GOT3 (cell line): ENCODE measurements at places on chromosomes 2 and 18.

DNA sequence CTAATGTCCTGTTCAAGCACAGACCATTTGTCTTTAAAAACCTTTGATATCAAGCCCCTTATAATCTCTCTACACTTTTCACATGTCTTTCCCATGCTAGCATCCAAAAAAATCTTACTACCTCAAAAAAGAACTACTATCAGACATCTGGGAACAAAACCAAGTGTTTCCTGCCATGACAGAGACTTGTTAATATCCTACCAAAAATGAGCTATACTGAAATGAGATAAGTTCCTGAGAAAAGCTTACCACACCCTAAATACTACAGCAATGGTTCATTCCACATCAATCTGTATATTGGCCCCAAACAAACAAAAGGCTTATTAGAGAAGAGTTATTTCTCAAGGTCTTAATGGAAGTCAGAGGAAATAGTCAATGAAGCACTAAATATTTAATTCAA, 230.1 kb downstream of the DYM start:
- DNase-seq: no peak

- no peak for DNase-seq
Observed at GRCh38 chr2:145961846-145962245, 1441.9 kb upstream of the ZEB2 start.

- no peak for DNase-seq
Observed at GRCh38 chr2:180075870-180076269, 68.8 kb upstream of the CWC22 start.

GRCh38 chr18:79853303-79853992, 55.7 kb downstream of the KCNG2 start:
- no peak for DNase-seq

DNA sequence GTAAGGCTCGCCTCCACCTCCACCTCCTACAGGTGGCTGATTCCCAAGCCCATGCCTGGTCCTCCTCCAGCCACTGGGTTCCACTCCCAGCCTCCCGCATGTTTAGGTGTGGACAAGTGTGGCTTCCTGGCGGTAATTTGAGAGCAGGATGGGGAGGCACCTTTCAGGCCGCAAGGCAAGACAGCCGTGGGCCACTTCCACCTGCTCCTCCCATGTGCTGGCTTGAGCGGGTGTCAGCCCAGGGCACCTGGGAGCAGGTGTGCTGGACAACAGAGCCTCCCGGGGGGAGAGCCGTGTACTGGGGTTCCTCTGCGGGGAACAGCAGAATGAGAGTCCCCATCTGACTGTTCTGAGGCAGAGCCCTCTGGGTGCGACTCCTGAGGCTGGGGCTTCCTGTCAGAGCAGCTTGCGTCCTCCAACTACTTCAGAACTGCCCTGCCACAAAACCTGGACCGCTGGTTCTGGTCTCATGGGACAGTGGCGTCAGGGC, 83.9 kb downstream of the TPO start:
- no peak for DNase-seq

DNA sequence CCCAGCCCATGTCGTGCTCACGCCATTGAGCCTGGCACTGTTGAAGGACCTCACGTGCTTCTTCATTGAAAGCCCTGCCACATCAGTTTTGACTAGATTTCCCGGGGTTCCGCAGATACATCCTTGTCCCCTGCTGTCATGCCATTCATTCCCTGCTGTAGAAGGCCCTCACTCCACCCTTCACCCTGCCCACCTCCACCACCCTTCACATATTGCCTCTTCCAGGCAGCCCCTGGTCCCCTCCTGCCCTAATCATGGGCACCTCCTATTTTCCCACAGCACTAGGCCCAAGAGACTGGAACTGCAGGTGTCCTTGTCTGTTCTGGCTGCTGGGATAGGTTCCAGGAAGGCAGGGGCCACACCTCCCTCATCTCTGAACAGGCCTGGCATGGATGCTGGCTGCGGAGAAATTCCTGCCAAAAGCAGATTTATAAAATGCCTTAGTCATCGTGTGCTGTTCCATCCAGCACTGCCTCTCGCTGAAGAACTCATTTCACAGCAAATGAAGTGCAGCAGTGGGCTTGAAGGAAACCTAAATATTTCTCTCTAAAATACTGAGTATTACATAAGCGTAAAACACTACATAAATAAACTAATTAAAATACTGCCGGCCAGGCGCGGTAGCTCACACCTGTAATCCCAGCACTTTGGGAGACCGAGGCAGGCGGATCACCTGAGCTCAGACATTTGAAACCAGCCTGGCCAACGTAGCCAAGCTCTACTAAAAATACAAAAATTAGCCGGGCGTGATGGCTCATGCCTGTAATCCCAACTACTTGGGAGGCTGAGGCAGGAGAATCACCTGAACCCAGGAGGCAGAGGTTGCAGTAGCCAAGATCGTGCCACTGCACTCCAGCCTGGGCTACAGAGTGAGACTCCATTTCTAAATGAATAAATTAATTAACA, 38.4 kb downstream of the EIF4E2 start:
- DNase-seq: no peak

DNA sequence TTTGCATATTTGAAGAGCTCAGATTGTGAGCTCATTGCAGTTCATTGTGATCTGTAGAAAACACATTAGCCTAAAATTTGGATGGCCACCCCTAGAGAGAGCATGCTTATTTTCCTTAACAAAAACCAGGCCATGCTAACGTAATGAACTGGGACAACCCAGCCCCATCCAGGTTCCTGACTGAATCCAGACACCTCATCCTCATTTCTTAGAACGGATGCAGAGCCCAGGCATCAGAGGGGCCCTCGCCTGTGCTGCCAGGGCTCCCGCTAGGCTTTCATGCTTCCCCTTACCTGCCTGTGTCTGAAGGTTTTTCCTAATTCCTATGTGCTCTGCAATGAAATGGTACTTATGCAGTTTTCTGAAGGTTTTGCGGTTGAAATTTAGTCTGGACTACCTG, 171.1 kb downstream of the CCDC102B start:
- DNase-seq: no peak

GRCh38 chr18:50507120-50507590, 52.7 kb upstream of the MAPK4 start:
- no peak for DNase-seq

DNA sequence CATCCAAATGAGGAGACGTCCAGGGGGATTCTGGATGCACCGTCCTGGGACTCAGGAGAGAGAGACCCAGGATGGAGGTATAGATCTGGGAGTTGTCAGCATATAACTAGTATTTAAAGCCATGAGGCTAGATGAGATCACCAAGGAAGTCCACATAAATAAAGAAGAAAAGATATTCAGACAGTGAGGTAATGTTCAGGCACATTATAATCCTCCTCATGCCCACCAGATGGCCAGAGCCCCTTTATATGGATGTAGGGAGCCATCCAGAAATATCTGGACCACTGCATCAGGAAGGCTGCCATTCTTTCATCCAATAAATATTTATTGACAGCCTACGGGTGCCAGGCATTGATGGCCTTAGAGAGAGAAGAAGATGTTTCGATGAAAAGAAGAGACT, 21.2 kb upstream of the NCKAP5 start:
- DNase-seq: no peak

DNA sequence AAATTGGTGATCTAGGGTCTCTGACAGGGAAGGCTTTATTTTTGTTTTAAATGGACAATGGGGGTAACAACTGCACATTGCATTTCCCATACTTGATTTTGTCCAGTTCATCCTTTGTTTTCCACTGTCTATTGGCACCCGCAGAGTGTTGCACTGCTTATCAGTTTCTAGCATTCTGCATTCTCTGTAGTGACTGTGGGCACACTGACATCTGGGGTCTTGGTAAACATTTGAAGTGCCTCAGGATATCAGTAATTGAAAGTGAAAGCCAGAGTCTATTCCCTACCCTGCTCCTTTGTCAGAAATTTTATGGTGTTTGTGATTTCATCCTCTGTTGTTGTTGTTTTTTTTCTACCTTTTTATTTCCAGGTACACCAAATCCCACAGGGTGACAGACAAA, 132.1 kb upstream of the EPC2 start:
- DNase-seq: no peak

DNA sequence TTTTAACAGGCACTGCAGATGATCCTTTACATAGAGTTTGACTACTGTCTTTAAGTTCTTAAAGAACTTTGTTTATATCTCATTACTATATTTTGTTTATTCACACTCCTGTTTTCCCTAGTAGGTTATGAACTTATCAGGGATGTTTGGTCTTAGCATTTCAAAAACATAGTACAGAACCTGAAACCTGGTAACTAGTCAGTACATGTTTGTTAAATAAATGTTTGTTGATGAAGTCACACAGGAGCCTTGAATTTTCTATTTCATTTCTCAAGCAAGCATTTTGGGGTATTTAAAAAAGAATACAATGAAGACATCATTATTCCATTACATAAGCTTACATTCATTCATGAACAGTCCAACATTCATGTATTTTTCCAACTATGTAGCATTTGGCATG, 280.3 kb upstream of the ZSWIM2 start:
- no peak for DNase-seq

DNA sequence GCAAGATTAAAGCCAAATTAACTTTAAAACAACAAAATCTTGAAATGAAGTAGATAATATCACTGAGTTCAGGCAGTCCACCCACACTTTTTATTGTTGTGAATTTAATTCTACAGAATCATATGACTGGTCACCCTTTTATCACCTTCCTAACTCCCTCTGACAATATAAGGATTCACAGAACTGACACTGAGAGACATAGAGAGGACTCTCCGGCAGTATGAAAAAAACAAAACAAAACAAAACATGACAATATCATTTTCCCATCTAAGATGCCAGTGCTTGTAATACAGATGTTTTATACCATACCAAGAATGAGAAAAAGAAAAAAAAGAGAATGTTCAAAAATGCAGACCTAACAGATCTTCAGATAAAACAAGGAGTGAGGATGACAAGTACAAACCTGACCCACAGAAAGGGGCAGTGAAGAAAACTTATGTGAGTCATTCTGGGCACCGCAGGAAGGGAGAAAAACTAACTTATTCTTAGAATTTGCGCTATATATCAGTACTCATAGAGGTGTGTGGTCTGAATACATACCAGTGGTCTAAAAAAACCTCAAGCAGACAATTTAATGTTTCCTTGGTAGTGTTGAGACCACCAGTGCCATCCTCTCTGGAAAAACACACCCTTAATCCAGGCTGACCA, 136.6 kb downstream of the ZAP70 start:
- DNase-seq: no peak

GRCh38 chr2:191740016-191740419, 62.1 kb downstream of the NABP1 start:
- DNase-seq: no peak

GRCh38 chr2:102044967-102045489, 53.3 kb downstream of the IL1R2 start:
- no peak for DNase-seq

DNA sequence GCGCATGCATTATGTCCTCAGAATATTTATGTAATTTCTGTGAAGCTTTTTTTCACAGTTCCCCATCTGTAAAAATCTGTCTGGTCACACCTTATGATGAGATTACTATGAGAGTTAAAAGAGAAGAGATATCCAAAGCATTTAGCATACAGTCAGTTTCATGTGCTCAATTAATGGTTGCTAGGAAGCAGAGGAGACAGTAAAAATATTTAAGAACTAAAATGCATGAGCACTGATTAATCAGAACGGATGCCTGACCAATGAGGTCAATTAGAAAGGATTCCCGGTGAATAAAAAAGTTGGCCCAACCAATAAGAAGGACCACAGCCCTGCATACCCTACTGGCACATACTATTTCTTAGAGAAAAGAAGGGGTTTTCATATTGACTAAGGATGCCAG, 12.0 kb upstream of the CRIM1 start:
- no peak for DNase-seq

- DNase-seq: no peak
Observed at GRCh38 chr2:215895330-215895729, 118.0 kb downstream of the MREG start.

GRCh38 chr2:128504246-128505149, 185.8 kb upstream of the HS6ST1 start:
- no peak for DNase-seq

DNA sequence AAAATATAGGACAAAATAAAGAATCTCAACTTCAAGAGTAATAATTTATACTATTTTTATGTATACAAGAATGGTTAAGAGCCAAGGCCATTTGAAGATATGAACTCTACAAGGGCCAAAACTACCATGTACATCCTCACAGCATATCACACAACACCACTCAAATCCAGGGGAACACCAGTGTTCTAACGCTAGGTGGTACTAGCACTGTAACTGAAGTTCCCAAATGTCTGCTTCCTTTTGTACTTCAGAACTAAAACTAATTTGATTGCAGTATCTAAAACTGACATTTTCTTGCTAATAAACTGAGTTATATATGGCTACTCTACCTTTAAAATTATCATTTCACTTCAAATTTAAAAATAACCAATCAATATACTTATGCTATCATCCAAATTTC, 47.0 kb downstream of the REV1 start:
- no peak for DNase-seq

DNA sequence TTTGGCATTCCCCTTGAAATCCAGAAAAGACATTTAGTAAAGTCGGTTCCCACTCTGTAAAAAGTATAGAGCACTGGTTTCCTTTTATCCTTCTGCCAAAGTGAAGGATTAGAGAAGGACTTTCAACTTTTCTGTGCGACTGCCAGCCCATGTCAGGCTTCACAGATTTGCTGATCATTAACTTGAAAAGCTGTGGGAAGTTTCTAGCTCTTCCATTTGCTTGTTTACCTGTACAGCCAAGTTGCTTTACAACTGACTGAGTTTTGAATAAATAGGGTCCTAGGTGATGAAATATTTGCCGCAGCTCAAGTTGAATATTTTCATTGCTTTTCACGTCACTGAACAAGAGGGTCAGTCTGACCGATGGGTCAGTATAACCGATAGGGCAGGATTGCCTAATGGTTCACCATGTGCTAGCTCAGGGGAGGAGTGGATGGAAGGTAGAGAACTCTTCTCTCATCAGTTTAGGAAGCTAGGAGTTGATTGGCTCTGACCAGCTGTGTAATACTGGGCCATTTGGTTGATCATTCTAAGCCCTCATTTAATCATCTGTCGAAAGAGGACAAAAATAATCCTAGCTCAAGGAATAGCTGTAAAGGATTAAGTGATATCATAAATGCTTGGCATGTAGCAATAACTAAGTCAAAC, 30.4 kb downstream of the UPP2 start:
- DNase-seq: no peak

GRCh38 chr2:231412618-231412963, 17.1 kb downstream of the B3GNT7 start:
- no peak for DNase-seq

DNA sequence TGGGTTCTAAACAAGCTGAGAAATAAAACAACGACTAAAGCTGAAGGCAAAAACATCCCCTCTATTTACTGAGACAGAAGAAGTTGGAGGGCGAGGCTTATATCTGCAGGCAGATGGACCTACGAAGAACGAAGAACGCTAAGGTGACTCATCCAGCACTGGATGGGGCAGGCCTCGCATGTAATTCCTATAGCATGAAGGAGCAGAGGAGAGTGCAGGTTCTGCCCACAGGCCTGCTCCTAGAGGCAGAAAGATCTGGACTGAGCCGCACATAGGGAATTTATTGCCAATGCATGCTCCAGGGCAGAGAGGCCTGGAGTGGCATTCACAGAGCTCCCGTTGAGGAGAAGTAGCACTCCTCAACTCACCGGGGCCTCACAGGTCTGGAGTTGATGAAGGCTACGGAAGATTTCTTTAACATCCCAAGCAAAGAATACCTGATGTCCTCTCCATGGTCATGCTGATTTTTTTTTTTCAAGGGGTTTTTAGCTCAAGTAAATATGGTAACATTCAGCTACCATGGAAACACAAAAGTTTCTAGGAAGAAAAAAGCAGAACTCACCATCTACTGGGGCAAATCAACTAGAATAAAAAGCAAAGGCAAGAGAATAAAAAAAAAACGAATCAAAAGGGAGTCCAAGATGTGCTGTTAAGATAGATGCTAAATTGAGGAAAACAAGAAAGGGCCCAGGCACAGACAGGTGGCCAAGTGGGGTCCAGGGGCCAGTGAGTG, 10.4 kb upstream of the METTL21A start:
- DNase-seq: no peak
